AG04450 (cell line): ENCODE measurements at places on chromosomes 2 and 18.

- no peak for DNase-seq
Measured at GRCh38 chr2:150491430-150491829, 4.0 kb upstream of the RND3 start.

DNA sequence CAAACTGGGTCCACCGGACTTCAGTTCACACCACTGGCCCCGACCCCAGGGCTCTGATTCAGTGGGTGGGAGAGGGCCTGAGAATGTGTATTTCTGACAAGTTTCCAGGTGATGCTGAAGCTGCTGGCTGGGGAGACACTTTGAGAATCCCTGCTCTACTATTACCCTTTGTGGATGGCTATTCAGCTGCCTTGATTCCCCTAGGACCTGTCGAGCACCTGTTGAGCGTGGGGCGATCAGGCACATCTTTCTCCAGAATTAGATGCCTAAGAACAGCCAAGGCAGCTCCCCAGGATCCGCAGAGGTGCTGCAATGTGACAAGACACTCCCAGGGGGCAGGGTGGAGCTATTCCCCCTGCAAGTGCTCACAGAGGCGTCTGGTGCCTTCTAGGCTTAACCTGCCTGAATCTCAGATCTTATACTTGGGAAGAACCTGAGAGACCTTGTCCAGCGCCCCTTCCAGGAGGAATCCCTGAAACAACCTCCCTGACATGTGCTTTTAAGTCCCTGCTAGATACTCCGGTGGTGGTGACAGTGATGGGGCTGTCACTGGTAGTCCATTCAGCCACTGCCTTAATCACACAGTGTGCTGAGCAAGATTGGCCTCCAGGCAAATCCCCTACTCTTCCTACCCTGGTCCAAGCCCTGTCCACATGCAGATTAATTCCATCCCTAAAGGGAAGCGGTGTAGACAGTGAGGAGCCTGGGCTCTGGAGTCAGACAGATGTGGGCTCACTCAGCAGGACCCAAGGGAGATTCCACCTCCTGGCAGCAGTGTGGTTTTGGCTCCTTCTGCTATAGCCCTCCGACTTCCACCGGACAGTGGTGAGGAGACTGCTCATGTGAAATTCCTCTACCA, 43.4 kb upstream of the OTOF start:
- no peak for DNase-seq

GRCh38 chr2:132400169-132400900, 16.3 kb upstream of the GPR39 start:
- peak; percentile 18 for DNase-seq

- DNase-seq = no peak
Measured at GRCh38 chr2:156430236-156430979, 5.8 kb upstream of the GPD2 start.

GRCh38 chr2:28325567-28326468, 66.8 kb upstream of the FOSL2 start:
- no peak for DNase-seq

DNA sequence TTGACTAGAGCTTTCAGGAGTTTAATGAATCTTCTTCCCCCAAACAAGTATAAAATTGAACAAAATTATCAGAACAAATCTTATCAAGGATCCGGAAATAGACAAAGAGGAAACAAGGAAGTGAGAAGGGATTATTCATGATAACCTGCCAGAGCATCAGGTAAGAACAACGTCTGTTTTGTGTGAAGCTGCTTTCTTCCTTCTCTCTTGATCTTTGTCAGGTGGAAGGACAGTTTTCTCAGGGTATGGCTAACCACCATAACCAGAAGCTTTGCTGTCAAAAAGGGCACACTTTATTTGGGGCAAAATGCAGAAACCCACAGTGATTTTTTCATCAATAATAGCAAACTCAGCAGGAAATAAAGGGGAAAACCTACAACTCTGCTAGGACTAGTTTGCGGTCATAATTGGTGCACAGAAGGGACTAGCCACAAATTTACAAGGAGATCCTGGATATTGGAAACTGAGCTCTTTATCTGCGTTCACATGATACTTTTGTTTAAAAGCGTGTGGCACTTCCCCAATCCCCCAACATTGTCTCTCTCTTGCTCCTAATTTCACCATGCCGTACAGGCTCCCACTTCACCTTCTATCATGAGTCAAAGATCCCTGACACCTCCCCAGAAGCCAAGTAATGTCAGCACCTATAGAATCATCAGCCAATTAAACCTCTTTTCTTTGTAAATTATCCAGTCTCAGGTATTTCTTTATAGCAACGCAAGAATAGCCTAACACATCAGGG, 124.2 kb downstream of the FSIP2 start:
- no peak for DNase-seq

GRCh38 chr2:2536416-2537056, 205.5 kb upstream of the MYT1L start:
- DNase-seq = no peak

GRCh38 chr2:130349174-130349573, 6.5 kb downstream of the IMP4 start:
- no peak for DNase-seq

DNA sequence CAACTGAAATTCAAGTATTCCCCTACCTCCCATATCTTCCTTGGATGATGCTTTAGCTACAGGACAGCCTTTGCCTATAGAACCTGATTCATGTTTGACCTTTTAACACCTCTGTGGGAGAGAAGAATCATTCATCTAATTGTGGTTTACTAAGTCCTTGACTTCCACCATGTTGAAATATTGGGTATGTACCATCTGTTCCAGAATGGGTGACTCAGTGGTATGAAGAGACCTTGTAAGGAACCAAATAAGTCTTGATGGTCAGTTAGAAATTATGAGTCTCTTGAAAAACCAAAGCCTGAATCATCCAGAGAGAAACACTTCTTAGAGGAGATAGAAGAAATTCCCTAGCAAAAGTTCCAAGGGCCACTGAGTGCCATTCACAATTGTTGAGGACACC, 27.5 kb downstream of the STAMBP start:
- DNase-seq = peak; percentile 78

DNA sequence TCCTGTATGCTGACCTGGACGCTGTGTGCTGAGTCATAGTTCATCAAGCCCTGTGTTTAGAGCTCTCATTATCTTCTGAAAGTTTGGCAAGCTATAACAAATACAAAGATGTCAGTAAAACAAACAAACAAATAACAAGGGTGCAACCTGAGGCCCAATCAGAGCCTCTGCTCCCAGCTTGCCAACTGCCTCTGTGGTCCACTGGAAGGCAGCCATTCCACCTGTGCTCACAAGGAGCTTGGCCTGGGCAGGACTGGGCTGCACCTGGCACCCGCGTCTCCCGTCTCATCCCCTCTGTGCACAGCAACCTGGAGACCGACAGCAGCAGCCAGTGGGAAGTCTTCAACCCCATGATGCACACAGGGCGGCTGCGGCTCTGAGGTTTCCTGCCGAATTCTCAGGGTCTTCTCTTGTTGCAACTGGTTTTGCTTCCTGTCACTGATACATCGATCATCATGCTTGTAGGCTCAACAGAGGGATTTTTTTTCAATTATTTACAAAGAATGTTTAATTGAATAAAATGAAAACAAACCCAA, 97.8 kb downstream of the TMEM18 start:
- DNase-seq = no peak

- DNase-seq = no peak
Measured at GRCh38 chr2:14702258-14702657, 69.7 kb downstream of the LRATD1 start.

DNA sequence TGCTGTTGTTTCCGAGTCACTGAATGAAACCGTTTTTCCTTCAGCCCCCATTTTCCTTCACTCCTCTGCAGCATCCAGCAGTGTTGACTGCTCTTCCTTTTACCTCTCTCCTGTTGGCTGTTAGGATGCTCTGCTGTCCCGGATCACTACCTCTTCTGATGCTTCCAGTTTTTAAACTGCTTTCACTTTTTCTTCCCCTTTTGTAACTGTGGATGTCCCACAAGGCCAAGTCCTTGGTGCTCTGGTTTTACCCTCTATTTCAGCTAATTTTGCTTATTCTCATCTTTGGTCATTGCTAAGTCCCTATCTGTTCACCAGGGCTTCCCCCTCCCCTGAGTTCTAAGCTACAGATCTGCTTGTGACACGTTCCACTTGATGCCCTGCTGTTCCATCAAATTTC, 39.4 kb upstream of the MAP4K3 start:
- DNase-seq = no peak

DNA sequence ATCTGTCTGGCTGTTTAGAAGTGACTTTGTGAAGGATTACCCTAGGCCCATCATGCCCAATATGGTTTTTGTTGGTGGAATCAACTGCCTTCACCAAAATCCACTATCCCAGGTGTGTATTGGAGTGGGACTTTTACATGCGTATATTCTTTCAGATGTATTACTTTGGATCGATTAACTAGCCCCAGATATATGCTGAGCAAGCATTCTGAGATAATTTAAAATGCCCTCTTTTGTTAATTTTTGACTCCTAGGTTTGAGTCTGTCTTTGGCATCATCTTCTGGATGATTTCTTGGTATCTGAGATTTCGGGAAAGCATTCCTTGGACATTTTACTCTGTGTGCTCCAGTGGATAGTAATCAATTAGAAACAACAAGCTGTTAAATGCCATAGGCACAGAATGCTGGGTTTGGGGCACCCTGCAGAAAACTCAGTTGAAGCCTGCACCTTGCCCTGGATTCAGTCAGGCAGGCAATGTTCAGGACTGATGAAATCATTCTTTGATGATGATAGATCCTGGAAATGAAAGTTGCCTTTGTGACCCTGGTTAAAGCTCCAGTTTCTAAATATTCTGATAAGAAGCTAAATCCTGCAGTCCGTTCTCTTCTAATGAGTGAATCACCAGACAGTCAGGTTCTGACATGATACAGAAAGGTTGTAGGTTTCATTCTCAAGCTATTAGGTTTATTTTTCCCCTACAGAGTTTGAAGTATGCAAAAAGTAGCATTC, 1.1 kb downstream of the UGT1A1 start:
- peak; percentile 1 for DNase-seq

GRCh38 chr2:53535234-53535840, 232.3 kb upstream of the CHAC2 start:
- no peak for DNase-seq

GRCh38 chr2:179613701-179614100, 247.7 kb downstream of the ZNF385B start:
- no peak for DNase-seq

- no peak for DNase-seq
Measured at GRCh38 chr2:152005607-152006006, 93.2 kb downstream of the CACNB4 start.

GRCh38 chr2:167334146-167334742, 446.0 kb downstream of the XIRP2 start:
- no peak for DNase-seq

DNA sequence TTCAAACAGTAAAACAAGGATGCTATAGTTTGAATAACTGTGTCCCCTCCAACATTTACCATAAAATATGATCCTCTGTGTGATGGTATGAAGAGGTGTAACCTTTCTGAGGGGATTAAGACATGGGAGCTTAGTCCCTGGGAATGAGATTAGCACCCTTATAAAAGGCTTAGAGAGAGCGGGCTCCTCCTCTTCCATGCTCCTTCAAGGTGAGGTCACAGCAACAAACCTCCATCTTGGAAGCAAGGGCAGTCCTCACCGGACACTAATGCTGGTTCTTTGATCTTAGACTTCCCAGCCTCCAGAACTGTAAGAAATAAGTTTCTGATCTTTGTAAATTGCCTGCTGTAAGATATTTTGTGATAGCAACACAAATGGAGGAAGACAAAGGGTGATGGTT, 700.3 kb downstream of the TMEM182 start:
- no peak for DNase-seq

- no peak for DNase-seq
Measured at GRCh38 chr2:8643250-8643995, 38.4 kb upstream of the ID2 start.

DNA sequence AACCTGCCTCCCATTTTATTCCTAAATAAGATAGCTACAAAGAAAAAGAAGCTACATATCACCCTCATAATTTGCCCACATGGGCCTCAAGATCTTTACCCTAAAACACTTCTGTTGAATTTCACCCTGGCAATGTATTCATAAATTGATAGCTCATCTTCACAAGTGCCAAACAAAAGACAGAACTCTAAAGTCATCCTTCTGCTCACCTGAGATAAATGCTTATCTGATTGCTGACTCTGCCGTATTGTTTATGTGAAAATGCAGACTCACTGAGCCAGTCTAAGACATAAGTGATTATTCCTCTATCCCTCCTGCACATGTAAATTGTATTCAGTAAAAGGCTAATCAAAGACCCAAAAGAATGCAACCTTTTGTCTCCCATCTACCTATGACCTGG, 2.0 kb downstream of the RDH14 start:
- no peak for DNase-seq

- peak; percentile 8 for DNase-seq
Measured at GRCh38 chr2:214481204-214481603, 70.3 kb downstream of the VWC2L start.

GRCh38 chr18:50398947-50399346, 24.1 kb downstream of the SKA1 start:
- DNase-seq = no peak

DNA sequence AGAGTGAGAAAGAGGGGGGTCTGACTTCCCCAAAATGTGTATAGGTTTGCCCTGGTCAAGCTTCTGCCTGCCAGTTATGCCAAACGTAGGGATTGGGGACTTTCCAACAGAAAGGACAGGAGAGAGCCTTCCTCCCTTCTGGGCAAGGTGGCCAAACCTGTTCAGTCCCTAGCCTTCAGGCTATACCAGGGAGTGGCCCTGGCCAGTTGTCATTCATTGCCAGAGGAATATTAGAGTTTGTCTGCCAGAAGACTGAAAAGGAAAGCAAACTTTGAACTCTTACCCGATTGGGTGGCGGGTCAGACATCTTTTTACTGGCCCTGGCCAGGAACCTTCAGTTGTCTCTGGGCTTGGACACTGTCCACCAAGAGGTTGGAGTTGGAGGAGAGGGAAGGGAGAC, 22.1 kb downstream of the RAB3GAP1 start:
- no peak for DNase-seq

DNA sequence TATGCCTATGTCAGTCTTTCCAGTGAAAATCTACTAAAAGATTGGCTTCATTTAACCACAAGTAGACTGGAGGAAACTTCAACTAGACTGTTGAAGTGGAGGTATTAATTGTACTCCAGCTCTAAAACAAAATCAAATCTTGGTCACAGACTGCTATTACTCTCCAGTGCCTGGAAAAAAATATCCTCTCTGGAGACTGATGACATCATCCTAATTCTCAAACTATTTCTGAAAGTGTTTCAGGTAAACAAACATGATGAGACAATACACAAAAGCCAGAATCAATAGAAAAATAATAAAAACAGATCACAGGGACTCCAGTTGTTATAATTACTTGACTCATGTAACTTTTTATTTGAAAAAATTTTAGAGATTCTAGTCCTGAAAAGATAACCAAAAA, 87.7 kb upstream of the MYO3B start:
- no peak for DNase-seq

DNA sequence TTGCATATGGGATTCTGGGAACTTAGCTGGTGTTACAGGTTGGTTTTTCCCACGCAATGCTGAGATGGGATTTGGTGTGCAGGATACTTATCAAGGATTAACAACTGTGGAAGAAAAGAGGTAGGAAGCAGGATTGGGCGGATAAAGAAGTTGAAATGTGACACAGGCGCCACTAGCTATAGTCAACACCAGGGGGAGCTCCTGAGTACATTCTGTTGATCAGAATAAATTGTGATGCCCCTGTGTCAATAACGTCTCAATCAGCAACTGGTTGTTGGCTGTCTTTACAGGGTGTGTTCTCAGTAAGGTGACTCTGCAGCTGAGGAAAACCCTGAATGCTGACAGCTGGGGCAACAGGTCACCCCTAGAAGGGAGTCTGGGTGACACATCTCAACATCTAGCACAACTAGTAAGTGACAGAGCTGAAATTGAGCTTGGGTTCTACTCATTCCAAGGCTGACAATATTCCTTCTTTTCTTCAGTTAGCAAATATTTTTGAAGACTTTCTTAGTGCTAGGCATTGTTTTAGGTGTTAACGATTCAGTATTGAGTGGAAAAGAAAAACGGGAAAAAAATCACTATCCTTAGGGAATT, 143.0 kb downstream of the ARL6IP6 start:
- DNase-seq = no peak
